ENCODE measurements at places on chromosomes 5 and 9. TPM values are rescaled to one million over a fixed set of nuclear protein-coding genes. Genes with fewer than 3 reads are reported as not detected.

The TPD52L3 gene
- not detected for total RNA-seq

DNA sequence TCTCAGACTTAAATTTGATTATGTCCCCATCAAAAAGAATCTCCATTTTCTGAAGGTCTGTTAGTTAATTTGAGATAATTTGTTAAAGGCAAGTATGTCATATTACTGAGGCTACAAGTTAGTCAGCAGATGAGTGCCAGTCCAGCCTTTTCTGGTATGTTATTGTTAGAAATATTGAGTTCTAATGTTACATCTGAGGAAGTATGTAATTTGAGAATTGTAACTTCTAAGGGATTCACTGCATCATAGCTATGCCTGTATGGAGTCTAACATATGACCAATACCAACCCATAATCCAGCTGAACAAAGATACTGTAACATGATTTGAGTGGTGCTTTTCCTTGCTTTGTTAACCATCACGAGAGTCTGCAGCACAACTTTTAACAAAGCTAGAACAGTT, 13.9 kb downstream of the SLC23A1 start:
- DNase-seq = no peak

GRCh38 chr5:123605822-123606221, 93.8 kb downstream of the CSNK1G3 start:
- DNase-seq = no peak

The INSL4 gene
- total RNA-seq = not detected

The MTMR12 gene
- 33.9 TPM for total RNA-seq

- no peak for DNase-seq
These were observed 28.5 kb upstream of the UNC5A start for GRCh38 chr5:176781638-176782570.

The ZNF883 gene
- total RNA-seq = 4.1 TPM

- no peak for DNase-seq
These were observed 155.2 kb downstream of the MEF2C start for GRCh38 chr5:88727705-88728313.

The KIF20A gene
- 8.2 TPM for total RNA-seq

The PTPN3 gene
- 3.6 TPM for total RNA-seq

The FOXD1 gene
- 10.8 TPM for total RNA-seq

DNA sequence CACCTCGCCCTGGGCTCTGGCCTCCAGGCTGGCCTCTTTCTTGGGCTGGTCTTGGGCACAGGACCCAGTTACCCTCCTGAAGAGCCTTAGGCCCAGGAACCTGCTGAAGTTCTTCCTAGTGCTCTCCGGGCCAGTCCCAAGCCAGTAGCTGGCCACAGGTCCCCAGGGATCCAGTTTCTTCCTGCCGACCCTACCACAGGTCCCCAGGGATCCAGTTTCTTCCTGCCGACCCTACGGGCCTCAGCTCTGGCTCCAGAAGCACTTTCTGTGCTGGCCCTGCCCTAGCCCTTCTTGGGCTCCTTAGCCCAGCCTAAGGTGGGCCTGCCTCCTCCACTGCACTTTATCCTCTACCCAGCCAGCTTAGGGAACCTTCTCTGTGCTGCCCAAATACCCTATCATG, 18.2 kb upstream of the CACFD1 start:
- DNase-seq = no peak

- DNase-seq = no peak
These were observed 70.1 kb upstream of the PANK3 start for GRCh38 chr5:168649306-168649705.
